Activated T-cell treated with anti-CD3 and anti-CD28 coated beads, Interleukin-2, amount 50 U/mL, for 72 hours (primary cell): ENCODE measurements at places on chromosomes 11 and 22.

- DNase-seq = no peak
These were observed 82.3 kb upstream of the EED start for GRCh38 chr11:86162239-86162638.

GRCh38 chr11:125499563-125499962 is 3.5 kb upstream of the FEZ1 start:
- DNase-seq = no peak

GRCh38 chr11:100338144-100338840 is 348.8 kb upstream of the ARHGAP42 start:
- no peak for DNase-seq

- no peak for DNase-seq
These were observed 25.3 kb downstream of the PARVA start for GRCh38 chr11:12402691-12403120.

DNA sequence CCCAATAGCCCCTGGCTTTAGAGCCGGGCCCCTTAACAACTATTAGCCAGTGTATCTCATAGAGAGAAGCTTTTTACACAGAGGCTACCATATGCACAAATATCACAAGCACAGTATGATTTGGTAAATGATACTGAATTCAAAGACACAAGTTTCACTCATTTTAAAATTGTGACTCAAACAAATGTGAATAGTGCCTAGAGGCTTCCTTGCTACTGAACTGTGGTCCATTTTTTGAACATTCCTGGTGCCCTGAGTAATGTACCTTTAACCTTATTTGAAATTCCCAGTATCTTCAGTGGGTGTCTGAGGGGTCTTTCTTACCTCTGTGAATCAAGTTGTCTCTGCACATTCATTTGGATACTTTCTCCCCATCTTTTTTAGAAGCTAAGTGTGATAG is 156.2 kb downstream of the MAML2 start:
- no peak for DNase-seq

GRCh38 chr22:22847241-22847640 is 40.4 kb upstream of the IGLL5 start:
- DNase-seq = no peak

DNA sequence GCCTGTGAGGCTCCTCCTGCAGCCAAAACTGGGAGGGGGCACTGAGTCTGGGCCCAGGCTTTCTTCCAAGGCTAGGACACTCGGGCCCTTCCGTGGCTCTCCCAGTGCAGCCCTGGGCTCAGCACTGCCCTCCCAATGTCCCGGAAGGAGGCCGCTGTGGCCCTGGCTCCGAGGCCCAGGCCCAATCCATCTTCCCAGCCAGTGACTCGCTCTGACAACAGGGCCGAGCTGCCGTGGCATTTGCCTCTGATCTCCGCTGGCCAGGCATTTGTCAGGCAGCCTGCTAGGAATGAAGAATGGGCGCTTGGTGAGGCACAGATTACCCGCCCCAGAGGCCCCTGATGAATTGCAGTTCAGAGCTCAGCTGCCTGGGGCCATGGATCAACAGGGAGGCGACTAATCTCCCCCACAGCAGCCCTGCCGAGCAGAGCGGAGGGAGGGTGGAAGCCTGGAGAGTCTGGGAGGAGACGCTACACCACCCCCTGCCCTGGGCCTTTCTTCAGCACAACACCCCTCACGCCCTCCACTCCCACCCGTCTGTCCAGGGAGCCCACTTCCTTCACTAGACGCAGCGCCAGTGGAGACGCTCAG is 8.3 kb downstream of the FXYD2 start:
- DNase-seq = no peak

GRCh38 chr22:21921184-21921721 is 31.4 kb downstream of the PPM1F start:
- DNase-seq = no peak

DNA sequence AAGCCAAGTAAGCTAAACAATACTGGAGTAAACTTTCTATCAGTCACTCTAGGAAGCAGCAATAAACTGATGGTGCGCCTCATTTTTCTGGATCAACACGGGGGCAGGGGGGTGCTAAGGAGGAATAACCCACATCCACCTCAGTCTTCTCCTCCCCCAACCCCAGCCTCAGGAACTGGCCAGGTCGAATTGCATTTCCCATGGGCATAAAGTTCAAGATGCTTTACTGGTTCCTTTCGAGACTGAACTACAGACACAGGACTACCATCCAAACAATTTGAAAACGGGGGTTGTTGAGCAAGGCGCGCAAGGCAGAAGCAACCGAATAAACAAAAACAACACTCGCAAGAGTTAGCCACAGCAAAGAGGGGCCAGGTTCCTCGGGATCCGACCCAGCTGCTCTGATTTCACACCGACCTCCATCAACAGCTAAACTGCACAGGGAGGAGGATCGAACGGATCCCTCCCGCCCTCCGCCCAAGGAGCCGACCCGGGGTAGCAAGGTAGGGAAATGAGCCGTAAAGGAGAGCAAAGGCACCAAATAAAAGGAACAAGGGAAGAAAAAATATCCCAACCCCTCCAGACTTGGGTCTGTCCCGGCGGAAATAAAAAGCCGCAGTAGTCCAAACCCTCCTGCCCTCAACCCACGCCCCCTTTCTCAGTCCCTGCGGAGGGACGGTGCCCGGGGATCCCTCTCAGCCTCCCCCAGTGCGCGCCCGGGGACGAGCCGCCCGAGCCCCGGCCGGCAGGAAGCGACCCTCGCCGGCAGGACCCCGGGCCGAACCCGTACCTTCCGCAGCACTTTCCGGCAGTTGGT is 801 bp downstream of the SESN3 start:
- peak; percentile 14 for DNase-seq

DNA sequence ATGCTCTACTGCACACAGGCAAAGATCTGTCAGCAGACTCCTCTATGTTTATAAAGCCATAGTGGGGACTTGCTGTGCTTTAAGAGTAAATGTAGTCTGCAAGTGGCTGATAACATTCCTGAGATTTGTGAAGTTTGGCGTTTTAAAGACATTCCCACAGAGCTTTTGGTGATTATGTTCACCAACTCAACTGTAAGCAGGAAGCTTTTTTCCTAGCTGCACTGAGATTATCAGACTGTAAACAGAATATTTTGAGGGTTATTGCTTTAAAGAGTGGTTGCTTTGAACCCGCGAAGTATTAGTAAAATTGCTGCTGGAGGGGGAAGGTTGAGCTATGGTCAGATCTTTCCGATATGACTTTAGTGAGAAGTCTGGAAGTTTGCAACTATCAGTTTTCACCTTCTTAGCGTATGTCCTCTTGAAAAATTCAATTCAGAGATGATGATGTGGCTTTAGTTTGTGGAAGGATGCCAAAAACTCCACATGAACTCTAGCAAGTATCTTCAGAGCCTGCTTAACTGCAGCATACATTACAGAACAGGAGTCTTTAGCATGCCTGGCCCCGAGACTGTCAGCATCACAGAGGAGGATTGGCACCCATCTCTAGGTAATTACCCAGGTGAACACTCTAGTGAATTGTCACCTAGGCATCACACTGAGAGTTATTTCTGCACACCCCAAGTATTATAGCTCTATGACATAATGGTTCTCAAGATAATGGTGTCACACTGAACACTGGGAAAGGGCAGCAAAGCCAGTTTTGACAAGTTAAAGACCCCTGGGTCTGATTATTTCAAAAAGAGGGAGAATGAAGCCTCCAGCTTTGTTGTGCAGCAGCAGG is 89.9 kb downstream of the MTNR1B start:
- DNase-seq = no peak

GRCh38 chr22:43240614-43241013 is 53.7 kb upstream of the TTLL12 start:
- no peak for DNase-seq

DNA sequence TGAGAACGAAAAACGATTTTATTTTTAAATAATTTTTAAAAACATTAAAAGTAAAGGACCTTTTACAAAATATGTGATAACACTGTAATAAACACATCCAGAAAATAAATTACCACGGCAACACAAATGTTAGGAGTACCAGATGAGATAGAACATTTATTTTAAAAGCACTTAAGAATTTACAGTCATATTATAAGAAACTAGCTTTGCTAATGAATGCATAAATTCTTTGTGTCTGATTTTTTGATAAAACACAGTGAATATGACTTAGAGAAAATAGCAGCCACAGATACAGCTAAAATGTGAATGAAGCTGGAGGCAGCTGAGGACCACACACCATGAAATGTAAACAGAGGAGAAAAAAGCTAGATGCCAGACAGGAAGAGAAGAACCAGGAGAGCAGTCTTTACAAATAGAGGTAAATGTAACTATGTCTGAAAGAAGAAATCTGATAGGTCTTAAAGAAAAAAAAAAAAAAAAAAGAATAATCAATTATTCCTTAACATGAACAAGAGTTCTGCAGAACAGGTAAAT is 14.6 kb downstream of the CCDC34 start:
- no peak for DNase-seq

DNA sequence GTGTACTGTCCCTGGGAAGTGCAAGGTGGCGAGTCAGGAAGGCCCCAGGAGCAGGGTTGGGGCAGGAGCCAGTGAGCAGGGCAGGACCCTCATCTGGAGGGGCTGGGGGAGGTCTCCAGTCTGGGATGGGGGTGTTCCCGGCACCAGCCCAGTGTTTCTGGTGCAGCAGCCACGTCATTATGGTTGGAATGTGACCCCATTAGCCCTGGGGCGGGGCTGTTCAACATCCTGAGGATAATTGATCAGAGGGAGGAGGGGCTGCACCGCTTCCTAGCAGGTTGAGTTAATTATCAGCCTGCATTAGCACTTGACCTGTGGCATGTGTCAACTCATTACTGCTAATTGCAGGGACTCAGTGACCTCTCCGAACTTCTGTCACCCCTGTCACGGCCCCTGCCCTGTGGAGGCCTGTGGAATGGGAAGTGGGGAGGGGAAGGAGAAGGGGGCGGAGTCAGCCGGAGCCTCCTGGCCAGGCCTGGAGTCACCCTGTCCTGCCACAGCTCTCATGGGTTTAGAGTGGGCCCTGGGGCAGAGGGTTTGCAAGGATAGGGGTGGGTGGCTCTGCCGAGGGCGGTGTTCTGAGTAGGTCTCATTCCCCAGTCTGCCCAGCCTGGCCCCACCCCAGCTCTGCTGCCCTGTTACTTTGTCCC is 52.8 kb upstream of the CCDC188 start:
- DNase-seq = no peak

- DNase-seq = peak; percentile 3
These were observed 54.2 kb downstream of the SLC25A17 start for GRCh38 chr22:40764763-40765441.

GRCh38 chr11:77089004-77089545 is 13.6 kb upstream of the OMP start:
- no peak for DNase-seq

- DNase-seq = no peak
These were observed 13.2 kb downstream of the SLC35E4 start for GRCh38 chr22:30648825-30649224.

DNA sequence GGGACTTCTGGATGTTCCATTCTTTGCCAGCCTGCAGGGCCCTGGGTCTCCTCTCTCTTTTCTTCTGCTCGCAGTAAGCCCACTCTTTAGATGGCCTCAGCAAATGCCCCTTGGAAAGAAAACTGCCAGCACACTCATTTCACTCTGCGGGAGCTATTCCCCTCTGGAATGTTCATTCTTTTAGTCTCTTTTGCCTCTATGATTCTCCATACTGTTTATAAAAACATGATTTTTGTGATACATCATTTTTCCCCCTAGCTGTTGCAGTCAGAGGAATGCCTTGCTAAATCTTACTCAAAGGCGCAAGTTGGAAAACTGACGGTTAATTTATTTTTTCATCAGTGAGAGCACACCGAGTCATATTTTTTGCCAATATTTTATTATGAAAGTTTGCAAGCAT is 184.9 kb downstream of the SNX19 start:
- no peak for DNase-seq

DNA sequence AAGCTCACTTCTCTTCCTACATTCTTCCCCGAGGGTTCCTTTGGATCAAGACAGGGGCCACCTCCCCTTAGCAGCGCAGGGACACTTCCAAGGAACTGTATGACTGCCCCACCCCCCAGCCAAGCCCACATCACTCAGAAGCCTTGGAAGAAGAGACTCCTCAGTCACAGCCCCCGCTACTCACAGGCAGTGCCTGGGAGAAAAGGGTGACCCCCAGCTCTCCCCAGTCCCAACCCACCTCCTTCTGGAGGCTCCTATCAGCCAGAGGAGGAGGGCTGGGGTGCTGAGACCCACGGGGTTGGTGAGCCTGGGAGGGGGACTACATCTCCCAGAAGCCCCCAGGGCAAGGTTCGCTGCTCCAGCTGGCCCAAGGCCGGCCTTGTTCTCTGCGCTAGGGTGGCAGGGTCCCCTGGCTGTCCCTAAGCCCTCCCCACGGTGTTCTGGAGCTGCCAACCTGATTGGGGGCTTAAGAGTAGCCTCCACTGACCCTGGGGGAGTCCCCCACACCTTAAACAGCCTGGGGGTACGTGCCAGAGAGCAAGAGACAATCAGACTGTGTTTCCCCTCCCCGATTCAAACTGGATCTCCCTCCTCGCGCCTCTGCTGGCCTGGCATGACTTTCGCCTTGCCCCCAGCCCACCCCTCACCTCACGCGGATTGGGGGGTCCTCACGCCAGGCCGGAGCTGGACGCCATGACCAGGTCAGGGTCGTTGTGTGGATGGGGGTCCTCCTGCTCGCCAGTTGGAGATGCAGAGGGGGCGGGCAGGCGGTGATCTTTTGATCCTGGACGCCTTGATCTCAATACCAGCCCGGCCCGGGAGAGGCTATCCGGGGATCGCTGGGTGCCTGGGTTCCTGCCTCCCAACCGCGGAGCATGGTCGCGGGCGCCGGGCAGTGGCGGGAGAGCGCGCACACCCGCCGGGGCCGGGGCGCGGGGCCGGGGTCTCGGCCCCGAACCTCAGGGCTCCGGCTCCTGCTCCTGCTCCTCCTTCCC is 838 bp downstream of the BCL9L start:
- DNase-seq = peak; percentile 72

DNA sequence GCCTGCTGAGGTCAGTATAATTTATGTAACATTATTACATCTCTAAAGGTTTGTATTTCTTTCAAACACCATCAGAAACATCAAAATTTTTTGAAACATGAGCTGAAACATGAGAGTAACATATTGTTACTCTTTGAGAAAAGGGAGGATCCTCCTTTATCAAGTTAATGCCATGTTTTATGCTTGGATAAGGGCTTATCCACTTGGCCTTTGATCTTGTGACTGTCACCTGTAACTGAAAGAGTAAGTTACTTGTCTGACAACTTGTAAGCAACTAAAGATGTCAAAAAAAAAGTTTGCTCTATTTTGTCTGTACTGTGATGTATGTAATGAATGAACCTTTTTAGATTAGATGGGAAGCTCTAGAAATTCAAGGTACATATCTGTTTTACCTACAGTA is 59.6 kb downstream of the FAR1 start:
- DNase-seq = no peak

- no peak for DNase-seq
These were observed 150.9 kb downstream of the CACNA1I start for GRCh38 chr22:39721206-39722031.

- no peak for DNase-seq
These were observed 48.7 kb upstream of the OR9Q1 start for GRCh38 chr11:57974848-57975601.

- DNase-seq = no peak
These were observed 107.0 kb upstream of the AKIP1 start for GRCh38 chr11:8803973-8804372.

DNA sequence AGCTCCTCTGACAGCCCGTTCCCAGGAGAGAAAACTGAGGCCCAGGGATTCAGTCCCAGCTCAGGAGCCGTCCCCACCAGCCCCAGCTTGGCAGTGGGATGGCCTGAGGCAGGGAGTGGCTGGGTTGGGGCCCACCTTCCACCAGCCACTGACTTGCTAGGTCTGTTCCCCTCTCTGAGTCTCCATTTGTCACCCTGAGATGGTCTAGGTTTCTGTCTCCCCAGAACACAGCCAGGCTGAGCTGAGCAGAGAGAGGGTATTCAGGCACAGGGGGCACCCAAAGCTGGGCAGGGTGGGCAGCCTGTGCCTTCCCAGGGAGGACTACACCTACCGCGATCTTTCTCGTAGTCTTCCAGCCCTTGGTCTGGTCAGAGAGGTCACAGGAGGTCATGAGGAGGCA is 95.7 kb downstream of the PDE2A start:
- DNase-seq = no peak
